ENCODE measurements at places on chromosomes 12 and 14.

DNA sequence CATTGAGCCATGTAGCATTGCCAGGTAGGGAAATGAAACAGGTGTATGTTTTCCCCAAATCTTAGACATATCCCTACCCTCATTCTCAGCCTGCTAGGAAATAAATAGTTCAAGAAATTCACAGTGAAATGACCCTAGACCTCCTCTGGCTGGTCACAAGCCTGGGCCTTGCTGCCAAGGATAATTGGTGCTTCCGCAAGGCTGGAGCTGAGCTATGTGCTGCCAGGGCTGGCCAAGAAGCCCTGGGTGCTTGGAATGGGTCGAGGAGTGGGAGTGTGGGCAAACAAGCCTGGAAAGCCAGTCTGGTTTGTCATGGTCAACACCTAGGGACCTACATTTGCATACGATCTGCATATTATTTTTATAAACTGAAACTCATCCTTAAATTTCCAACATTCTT is 31.3 kb upstream of the SLC10A1 start:
- DNase-seq, result no peak

- peak; percentile 29 for DNase-seq
Observed at GRCh38 chr12:44000309-44000952, 164.6 kb downstream of the TMEM117 start.

GRCh38 chr12:93857991-93858447 is 180.8 kb downstream of the CRADD start:
- DNase-seq, result no peak

DNA sequence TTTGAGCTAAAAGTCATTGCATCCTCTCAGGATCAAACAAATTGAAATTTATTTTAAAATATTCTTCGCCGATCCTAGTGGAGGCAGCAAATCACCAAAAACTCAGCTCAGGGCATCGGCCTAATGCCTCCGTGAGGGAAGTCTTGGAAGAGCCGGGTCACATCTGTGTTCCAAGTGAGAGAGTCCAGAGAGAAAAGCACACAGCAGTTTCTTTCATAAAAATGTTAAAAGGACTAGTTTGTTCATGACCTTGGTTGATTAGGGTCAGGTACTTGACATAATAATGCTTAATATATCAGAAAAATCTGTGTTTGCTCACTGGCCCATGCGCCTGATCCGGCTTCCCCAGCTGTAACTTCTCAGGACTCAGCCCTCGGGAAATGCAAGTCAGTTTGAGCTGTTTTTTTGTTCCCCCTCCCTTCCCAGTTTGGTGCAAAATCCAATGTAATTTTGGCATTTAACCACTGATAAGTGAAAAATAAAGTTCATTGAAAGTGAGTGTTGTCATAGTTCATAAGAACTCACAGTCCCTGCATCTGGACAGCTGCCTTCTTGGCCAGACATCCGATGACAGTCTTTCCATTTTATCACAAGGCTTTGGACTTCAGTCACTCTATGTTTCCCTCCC is 161.7 kb downstream of the CAND1 start:
- no peak for DNase-seq

GRCh38 chr14:77848031-77848430 is 48.1 kb downstream of the ADCK1 start:
- no peak for DNase-seq

DNA sequence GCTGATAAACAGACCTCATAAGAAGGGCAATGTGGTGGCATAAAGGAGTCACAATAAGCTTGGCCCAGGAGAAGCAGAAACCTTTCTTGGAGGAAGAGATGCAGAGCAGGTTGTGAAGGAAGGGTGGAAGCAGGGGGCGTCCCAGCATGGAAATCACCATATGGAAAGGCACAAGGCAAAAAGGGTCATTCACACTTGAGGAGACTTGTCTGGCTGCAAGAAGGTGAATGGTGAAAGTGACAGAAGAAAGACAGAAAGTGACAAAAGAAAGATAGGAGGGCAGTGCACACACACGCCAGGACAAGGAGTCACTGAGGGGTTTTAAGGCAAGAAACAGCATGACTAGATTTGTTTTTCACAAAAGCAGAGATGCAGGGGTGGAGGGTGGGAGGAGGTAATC is 38.3 kb downstream of the GALNT4 start:
- DNase-seq, result no peak

GRCh38 chr12:112347581-112347982 is 34.6 kb downstream of the HECTD4 start:
- no peak for DNase-seq

DNA sequence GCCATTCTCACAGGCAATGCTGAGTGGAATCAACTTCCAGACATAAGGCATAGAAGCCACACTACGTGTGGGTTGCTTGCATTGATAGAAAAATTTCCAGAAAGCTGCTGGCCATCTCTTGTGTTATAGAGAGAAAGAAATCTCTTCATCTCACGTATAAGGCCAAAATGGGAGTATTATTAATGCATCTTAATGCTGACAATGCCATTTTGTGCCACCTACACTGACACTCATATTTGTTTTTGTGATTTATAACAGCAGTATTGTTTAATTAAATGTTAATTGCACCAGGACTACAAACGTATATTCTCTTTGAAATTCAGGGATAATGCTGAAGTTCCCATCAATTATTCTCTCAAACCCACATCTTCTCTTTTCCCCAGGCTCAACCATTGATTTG is 56.1 kb upstream of the TMEM132D start:
- DNase-seq, result no peak

DNA sequence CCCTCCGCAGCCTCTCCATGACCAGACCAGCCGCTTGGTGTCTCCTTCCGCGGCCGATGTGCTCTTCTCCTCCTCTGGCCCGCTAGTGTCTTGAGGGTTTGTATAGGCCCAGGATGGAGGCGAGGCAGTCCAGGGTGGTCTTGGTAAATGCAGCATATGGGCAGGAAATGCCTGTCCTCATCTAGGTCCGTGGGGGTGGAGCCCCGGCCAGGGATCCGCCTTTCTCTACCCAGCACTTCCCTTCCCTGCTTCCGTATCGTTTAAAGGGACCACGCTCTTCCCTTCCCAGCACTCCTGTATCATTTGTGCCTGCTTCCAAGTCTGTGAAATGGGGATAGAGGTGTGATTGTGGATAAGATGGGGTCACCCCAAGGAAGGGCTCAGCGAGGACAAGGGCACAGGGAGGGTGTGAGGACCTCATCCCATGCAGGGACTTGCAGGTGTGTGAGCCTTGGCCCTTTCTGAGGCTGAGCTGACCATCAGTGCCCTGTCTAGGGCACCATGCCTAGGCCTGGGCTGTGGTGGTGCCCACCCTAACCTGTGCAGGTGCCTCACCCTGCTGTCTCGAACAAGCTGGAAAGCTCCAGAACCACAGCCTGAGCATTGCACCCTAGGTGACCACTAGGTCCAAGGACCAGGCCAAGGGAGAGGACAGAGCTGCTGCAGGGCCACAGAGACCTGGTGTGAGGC is 326.8 kb upstream of the RTL1 start:
- DNase-seq, result no peak

DNA sequence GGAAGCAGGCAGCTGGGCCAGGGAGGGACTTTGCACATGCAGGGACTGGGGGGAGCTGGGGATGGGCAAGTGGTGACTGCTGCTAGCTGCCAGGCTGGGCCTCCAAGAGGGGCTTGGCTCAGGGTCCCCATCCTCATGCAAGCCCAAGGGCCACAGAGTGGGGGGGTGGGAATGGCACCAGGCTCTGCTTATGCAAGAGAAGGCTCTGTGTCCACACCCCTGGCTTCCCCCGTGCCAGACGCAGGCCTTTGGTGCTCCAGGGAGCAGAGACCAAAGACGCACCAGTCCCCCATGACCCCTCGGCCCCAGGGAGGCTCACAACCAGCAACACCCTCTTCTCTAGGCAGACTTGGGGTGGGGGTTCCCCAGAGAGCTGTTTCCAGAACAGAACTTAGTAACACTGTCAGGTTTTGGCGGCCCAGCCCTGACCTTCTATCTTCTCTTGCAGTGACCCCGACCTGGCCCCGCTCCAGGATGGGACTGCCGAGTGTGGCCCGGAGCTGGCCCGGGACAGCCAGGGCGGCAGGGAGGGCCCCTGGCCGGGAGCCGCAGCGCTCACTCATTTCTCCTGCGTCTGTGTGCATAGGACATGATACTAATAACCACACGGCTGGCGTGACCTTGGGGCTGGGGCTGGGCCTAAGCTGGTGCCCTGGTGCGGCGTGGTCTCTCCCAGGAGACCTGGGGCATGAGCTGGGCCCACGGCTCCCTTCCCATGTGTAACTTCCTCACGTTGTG is 14.3 kb downstream of the XRCC3 start:
- DNase-seq, result no peak

DNA sequence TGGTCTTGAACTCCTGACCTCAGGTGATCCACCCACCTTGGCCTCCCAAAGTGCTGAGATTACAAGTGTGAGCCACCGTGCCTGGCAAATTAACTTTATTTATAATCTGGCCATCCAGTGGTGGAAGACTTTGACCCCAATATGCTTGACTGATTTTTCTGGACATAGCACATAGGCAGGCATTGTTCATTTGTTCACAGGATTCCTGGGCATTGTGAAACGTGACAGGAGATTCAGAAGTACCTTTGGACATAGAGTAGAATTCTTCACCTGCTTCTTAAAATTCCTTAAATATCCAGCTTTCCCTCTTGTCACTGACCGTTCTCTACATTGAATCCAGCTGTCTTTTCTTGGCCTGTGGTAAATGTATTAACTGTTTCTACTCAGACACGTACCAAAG is 103.1 kb downstream of the SCN8A start:
- DNase-seq, result no peak

DNA sequence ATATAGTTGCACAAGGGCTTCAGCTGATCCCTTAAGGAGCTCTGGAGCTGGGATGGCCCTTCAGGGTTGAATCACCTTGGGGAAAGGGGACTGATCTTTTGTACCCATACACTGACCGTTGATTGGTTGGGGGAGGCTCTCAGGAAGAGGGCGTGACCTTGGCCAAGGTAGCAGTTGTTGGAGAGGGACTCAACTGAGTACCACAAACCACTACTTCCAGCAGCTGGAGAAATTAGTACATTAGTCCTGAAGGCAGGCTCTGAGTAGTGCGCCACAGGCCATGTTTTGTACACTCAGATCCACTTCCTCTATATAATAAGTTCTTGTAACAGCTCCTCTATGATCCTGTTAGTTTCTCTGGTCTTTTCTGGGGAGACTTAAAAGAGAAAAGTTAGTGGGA is 317.6 kb downstream of the CCDC91 start:
- no peak for DNase-seq

Measured in nephron progenitor cell (in vitro differentiated cells).